ENCODE measurements at places on chromosomes 4 and X.

GRCh38 chrX:35711281-35711680 lies 86.9 kb upstream of the MAGEB16 start:
- no peak for DNase-seq

- DNase-seq = no peak
These were observed 891.4 kb downstream of the CENPC start for GRCh38 chr4:66653937-66654336.

GRCh38 chr4:80610845-80611677 lies 275.5 kb downstream of the CFAP299 start:
- no peak for DNase-seq

DNA sequence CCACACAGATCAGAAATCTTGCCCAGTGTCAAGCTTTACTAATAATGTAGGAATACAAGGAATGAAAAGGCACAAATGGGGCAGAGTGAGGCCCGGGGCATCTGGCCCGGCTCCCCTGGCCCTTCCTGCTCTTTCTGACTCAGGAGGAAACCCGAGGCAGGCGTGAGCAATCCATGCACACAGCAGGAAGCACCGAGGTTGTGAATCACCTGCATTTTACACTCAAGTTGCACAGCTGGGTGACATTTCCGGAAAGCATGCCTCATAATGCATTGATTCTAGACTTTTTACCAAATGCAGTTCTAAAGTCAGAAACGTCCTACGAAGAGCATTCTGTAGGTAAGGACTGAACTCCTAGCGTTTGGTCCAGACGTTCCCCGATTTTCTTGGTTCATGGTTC lies 38.9 kb downstream of the PRIMPOL start:
- no peak for DNase-seq

GRCh38 chr4:10096978-10097335 lies 19.6 kb downstream of the WDR1 start:
- DNase-seq = no peak

- DNase-seq = peak; percentile 31
These were observed 31.0 kb upstream of the FAT4 start for GRCh38 chr4:125283707-125284279.

- no peak for DNase-seq
These were observed 108.0 kb upstream of the PBDC1 start for GRCh38 chrX:76064825-76065224.

DNA sequence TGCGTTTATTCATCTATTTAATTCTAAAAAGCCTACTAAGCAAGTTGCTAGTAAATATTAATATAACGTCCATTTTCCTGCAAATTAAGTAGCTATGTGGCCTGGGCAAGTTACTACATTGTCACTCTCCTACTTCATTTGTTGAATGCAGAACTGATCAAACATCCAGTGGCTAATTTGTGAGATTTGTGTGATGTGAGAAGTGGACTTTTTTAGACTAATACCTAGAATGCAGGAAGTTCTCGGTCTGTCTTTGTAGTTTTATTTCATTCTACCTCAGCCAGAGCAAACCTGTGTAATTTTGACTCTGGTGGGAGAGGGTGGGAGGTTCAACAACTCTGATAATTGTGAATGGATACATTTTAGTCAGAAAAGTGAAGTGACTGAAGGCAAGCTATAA lies 840 bp downstream of the GUF1 start:
- no peak for DNase-seq

DNA sequence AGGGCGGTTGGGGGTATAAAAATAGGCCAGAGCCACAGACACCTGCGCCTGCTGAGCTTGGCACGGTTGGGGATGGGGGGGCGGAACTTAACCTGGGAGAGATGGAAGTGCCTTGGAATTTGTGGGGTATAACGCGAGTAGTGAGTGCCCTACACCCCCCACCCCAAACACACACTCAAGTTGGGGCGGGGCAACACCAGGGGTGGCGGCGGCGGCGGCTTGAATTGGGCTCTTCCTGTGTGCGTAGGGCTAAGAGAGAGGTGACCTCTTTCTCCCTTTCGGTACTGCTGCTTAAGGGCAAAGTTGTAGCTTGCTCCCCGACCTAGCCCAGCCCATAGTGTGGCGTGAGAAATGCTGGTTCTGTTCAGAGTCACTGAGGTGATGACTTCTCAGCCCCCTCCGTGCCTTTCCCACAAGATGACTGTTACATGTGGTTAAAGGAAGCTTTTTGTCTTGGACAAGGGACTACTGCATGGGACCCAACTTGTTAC lies 839 bp downstream of the STK26 start:
- DNase-seq = peak; percentile 22

GRCh38 chrX:119226446-119226845 lies 9.6 kb upstream of the PGRMC1 start:
- no peak for DNase-seq

DNA sequence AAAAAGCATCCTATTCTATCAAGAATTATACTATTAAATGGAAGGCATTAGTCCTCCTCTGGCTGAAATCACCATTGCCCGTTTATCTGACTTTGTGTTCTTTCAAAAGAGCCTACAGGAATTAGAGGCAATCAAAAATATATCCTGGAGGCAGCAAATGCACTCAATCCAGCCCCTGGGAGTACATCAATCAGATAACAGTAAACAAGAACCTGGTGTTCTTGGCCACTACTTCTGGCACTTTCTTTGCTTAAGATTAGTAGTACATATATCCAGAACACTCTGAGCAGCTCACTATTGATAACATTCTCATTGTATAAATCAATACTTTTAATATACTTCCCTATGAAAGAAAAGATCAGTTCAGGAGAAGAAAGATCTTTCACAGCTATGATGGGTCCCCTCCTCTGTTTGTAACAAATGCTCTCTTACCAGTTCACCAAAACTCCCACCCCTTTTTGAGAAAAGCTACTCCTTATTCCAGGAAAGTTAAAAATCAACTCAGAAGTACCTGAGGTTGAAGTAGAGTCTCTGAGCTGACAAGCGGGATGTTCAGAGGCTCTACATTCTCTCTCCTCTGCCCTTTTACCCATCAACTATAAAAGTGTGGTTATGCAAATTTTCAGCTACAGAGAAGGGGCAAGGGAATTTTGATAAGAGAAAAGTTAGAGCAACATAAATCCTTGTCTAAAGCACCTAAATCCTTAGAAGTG lies 176.0 kb downstream of the COX18 start:
- no peak for DNase-seq

GRCh38 chr4:120921456-120922380 lies 808 bp downstream of the PRDM5 start:
- DNase-seq = no peak

DNA sequence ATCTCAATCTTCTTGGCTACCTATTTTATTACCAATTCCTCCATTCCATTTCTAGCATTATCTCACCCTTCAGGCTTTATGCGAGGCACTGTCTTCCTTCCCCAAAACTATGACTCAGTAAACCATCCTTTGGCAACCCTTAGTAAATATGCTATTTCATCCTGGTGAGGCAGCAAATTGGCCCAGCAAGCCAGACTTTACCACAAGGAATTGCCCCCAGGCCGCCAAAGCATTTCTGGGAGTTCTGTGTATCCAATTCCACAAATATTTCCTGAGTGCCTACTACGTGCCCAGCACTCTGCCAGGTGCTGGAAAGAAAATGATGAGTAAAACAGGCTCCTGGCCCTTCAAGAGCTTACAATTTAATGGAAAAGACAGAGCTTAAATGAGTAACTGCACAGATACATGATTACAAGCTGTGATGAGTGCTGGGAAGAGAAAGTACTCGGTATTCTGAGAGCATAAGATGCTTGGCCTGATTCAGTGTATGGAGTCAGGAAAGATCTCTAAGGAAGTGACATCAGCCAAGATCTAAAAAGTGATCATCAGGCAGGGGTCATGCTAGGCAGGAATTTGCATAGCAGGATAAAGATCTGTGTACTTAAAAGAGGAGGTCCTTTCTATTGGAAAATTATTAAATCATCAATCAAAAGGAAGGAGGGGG lies 193.8 kb downstream of the ADAMTS3 start:
- DNase-seq = no peak

- DNase-seq = no peak
These were observed 3.3 kb downstream of the PDZD4 start for GRCh38 chrX:153827016-153827415.

DNA sequence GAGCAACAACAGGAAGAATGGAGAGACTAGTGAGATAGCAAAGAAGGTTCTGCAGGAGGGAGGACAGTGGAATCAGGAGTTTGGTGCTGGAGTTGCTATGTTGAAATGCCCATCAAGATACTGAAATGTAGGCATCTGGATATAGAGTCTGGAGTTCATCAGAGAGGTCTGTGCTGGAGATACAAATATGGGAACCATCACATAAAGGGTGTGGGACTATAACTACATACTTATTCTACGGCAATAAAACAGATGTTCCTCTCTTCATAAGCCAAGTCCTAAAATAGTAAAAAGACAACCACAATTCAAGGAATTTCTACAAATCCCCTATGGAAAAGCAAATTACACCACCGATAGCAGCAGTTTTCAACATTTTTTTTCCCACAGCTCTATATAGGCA lies 1.6 kb downstream of the MED14 start:
- DNase-seq = no peak

DNA sequence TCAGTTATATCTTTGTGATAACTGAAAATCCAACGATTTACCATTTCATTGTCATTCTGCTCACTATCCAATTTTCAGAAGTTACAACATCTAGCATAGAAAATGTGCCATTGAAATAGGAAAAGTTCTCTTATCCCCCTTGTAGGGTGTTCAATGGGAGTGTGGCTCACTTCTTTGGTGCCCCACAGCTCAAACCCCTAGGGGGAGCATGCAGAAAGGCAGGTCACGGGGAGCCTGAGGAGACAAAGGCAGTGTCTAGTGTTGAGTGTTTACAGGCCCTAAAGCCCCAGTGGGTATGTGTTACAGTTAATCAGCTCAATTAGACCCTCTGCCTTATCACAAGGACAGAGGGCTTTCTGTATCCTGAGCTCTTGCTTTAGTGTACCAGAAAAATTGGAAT lies 243.4 kb upstream of the GRID2 start:
- no peak for DNase-seq

- no peak for DNase-seq
These were observed 26.9 kb downstream of the HOPX start for GRCh38 chr4:56654238-56654632.

- no peak for DNase-seq
These were observed 224.9 kb upstream of the BOD1L1 start for GRCh38 chr4:13852411-13852810.

GRCh38 chr4:78749972-78750727 lies 26.0 kb upstream of the BMP2K start:
- DNase-seq = peak; percentile 84

GRCh38 chr4:141739636-141740035 lies 103.3 kb downstream of the IL15 start:
- no peak for DNase-seq

- DNase-seq = no peak
These were observed 245.2 kb upstream of the TET2 start for GRCh38 chr4:104901438-104901837.

DNA sequence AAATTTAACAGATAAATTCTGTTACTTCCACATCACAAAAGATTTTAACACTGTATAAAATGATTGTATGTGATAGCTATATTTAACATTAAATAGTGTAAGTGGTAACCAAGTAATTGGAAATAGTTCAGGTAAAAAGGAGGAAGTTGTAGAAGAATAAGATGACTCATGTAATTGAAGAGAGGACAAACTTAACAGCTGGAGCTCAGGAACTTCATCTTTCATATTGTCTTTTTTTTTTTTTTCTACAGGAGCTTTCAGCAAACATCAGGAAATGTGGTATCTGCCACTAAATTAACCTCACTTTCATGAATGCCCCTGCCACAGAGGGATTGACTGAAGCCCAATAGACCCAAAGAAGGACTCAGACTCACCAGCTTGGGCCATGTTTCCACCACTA lies 188.4 kb upstream of the VEGFC start:
- DNase-seq = peak; percentile 1

- no peak for DNase-seq
These were observed 59.8 kb upstream of the COX18 start for GRCh38 chr4:73129319-73129718.

- DNase-seq = no peak
These were observed 1160.0 kb downstream of the ADGRL3 start for GRCh38 chr4:62360156-62360545.

- no peak for DNase-seq
These were observed 11.4 kb downstream of the RNF150 start for GRCh38 chr4:141121768-141122454.

DNA sequence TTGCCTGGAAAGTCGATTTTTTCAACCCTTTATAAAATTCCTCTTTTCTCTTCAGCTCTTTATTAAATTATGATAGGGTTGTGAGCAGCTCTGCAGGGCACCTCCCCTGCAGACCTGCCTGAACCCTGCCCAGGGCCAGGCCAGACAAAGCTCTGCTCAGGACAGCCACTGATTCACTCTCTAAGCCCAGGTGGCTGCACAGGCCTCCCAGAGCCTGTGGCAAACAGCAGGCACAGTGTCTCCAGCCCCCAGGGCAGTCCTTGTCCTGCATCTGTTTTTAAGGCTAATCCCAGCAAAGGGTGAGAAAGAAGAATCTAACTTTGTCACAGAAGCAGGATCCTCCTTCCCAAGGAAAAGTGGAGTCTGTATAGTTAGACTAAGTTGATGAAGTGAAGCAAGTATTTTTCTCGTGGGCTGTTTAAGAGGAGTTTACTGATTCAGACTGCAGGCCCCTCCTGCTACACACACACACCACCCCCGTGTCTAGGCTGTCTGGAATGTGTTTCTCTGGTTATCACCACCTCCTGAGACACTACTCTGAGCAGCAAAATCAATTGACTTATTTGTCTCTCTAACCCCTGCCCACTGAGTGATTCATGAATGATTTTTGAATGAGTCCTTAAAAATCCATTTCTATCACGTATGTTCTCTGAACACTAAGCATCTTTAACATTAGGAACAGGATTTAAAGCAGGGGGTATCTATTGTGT lies 101.7 kb downstream of the CHIC2 start:
- no peak for DNase-seq

DNA sequence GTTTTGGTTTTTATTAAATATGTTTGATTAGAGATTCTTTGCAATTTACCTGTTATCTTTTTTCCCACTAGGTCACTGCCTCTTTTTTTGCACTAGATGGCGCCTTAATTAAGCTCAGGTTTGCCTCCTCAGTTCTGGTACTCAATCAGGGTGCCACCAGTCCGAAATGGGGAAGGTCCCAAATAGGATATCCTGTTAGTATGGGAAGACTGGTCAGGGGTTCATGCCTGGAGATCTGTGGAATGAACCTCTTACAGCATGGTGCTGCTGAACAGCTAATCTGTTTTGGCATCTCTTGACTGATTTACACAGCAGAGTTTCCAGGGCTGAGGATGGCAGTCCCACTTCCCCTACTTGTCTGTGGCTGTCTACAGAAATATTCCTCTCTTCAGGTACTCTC lies 24.2 kb upstream of the VSIG1 start:
- DNase-seq = no peak

DNA sequence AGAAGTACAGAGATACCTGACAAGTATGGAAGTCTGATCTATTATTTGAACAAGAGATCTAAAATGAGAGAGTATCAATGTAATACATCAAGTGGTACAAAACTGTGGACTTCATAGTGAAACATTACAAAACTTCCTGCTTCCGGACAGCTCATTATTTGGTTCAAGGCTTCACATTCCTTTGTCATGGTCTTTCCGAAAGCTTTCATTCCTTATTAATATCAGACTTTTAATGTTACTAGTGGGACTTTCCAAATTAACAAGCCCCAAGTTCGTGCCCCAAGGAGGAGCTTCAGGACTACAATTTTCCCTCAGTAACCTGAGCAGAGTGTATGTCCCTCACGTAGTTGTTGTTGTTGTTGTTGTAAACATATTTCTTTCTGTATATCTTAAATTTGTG lies 1.2 kb downstream of the CHIC2 start:
- DNase-seq = peak; percentile 32

- no peak for DNase-seq
These were observed 71.7 kb downstream of the CFAP299 start for GRCh38 chr4:80407246-80407645.

All from AML-193 (cell line).